Epithelial cell of proximal tubule (primary cell): ENCODE measurements at places on chromosomes 4 and X. TPM values are rescaled to one million over a fixed set of nuclear protein-coding genes. Genes with fewer than 3 reads are reported as not detected.

- no peak for DNase-seq
These were observed 9.3 kb downstream of the SCOC start for GRCh38 chr4:140382732-140383131.

GRCh38 chr4:28973587-28974350 is 1746.4 kb upstream of the PCDH7 start:
- no peak for DNase-seq

- DNase-seq, result no peak
These were observed 4.5 kb upstream of the GRSF1 start for GRCh38 chr4:70844180-70844579.

DNA sequence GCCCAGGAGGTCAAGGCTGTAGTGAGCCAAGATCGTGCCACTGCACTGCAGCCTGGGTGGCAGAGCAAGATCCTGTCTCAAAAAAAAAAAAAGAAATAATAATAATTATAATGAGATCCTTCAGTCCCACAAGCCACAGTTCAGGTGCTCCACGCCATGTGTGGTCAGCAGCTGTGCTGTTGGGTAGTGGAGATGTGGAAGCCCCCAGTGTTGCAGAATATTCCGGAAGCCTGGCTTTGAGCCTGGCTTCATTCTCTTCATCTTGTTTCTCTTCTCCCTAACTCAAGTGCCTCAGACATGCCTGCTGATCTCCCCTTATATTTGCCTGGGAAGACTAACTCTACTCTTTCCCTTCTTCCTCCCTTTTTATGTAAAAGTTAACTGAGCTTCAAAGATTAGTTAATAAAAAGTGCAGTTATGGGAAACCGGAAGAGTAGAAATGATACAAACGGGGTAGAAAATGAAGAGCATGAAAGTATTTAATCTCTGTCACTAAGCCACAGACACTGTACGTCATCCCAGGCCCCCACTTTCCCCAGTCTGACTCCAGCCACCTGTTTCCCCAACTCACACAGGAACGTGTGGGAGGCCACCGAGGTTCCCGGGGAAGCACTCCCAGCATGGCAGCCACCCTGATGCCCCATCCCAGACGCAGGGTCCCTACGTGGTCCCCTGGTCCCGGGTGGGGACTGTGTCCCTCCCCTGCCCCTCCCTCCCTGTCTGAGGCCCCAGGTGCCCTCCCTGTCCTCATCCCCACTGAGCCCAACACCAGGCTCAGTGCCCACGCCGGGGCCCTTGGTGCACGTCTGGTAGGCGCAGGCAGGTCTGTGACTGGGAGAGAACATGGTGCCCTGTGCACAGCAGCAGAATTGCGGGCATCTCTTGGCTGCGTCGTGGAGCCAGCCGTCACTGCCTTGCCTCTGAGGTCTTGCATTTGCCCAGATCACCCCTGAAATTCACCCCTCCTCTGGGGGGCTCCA is 24.0 kb downstream of the PCGF3 start:
- DNase-seq, result no peak

GRCh38 chr4:139969635-139970266 is 184.2 kb downstream of the MAML3 start:
- DNase-seq, result no peak

- no peak for DNase-seq
These were observed 14.6 kb downstream of the CTAG1A start for GRCh38 chrX:154599531-154599930.

- DNase-seq, result no peak
These were observed 32.0 kb downstream of the CTBP1 start for GRCh38 chr4:1216869-1217294.

DNA sequence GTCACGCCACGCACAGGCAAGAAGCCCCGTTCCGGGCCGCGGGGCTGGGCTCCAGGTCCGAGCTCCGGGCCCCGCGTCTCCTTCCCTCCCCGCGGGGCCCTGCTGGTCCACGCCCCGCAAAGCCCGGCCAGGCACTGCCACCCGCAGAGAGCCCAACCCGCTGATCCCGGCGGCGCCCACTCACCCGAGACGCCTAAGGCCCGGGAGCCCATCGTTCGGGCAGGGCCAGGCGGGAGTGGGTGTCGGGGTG is 870 bp downstream of the PDZD4 start:
- DNase-seq, result no peak

- no peak for DNase-seq
These were observed 764.4 kb upstream of the PCDH10 start for GRCh38 chr4:132384709-132385108.

GRCh38 chr4:91936311-91936710 is 367.5 kb upstream of the GRID2 start:
- no peak for DNase-seq

- no peak for DNase-seq
These were observed 51.8 kb upstream of the JADE1 start for GRCh38 chr4:128757712-128758111.

GRCh38 chr4:105896984-105897775 is 1.9 kb downstream of the NPNT start:
- no peak for DNase-seq

DNA sequence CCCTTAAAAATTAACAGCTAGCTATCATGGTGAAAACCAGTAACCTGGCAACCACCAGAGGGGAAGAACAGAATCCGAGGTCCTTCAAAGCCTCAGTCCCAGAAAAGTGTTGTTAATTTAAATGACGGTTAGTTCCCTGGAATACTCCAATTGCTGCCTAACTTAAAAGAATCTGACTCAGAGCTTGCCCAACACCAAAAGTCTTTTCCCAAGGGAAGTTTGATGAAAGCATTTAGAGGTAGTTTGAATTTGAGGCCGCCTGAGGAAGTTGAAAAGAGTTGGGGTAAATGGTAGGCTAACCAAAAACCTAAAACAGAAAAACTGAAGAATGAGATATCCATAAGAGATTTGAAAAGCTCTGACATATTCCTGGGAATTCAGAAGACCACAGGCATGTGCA is 46.6 kb downstream of the IL13RA2 start:
- no peak for DNase-seq

- DNase-seq, result no peak
These were observed 343.7 kb upstream of the KLF3 start for GRCh38 chr4:38320343-38320695.

DNA sequence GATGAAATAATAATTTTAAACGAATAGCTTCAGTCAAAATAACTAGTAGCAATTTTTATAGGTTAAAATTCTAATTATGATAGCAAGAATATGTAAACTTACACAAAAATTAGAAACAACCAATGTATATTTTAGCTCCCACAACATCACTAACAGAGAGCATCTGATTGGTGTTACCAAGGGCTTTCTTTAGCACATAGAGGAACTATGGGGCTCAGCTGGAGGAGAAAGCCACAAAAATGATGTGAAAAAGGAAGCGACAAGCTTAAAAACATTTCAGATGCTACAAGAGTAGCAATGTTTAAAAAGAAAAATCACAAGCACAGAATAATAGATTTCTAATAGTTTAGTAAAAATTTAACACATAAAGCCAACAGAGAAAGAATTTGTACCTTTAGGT is 56.3 kb downstream of the ATP8A1 start:
- no peak for DNase-seq

DNA sequence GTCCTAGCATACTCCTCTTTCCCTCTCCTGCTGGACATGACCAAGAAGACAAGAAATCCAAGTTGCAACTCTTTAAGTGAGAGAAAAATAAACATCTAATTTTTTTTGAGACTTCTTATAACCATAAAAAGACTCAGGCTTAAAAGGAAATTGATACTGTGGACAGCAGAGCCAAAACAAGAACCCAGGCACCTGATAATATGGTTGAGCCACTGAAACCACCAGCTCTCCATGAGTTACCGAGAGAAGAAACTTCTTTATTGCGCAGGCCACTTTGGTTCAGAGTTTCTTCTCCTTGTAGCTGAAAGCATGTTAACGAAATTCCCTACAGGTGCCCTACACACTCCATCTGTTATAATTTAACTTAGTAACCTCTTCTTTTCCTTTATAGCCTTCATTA is 11.3 kb upstream of the SPCS3 start:
- DNase-seq, result no peak

DNA sequence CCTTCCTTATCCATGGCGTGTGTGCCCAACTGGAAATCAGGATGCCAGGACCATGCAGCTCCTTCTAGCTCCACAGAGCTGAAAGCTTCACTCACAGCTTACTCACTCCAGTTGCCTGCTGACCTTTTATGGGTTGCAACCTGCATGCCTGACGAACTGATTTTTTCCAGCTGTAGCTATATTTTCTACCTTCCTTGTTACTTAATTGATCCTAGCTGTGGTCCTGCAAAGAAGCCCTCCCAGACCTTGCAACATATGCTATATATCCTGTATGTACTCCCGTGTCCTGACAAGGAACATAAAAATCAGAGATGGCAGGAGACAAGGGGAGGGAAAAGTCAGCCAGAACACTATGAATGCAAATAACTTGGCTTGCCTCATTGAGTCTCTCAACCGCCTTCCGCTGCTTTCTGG is 135.3 kb upstream of the LDB2 start:
- DNase-seq, result no peak

GRCh38 chr4:188113156-188113555 is 3.8 kb upstream of the TRIML2 start:
- DNase-seq, result no peak

DNA sequence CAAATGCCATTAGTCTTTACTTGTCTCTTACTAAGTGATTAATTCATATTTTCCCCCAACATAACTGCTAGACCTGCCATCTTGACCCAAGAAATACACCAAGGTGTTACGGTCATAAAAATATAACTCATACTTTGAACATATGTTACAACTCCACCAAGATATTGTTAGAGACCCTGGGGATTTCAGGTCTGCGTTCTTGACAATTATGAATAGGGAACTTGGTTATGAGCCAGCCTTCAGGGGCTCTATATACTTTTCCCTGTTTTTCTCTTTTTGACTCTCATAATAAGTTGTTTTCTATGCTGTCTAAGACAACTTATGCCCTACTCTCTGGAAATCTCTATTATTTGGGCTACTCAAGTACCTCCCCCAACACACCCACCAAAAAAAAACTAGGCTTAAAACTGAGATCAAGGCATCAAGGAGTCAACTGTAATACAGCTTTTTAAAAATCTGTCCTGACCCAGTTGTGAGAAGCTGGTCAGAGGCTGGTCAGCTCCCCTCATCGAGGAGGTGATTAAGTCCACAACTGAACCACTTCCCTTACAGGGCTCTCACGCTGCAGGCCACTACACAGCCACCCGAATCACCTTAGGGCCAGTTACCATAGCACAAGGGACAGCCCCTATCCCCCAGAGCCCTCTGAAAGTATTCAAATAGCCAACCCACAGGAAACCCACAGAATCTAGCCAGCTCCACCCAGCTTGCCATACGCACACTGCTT is 10.5 kb upstream of the TLR3 start:
- no peak for DNase-seq

GRCh38 chr4:138734746-138735145 is 280.8 kb upstream of the NOCT start:
- DNase-seq, result no peak

GRCh38 chr4:73251384-73251783 is 7.2 kb downstream of the ANKRD17 start:
- no peak for DNase-seq

DNA sequence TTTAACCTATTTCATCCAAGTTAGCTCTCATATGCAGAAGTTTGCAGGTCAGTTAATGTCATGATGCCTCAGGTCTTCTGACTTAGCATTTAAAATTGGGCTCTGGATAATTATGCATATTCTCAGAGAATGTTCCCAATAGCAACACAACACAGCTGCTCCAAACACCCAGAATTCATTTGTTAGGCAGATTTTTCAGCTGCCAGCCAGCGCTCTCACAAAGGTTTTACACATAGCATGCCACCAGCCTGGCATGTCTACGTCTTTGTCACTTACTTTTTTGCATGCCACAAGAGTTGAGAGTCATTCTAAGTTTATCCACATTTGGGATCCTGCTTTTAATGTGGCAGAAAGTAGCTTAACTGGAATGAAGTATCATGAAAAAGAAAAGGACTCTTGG is 84.8 kb downstream of the LIMCH1 start:
- DNase-seq, result no peak

- peak; percentile 86 for DNase-seq
These were observed 109.5 kb upstream of the MYOZ2 start for GRCh38 chr4:119025916-119026661.

GRCh38 chr4:38914854-38915253 is 47.2 kb downstream of the FAM114A1 start:
- DNase-seq, result no peak

DNA sequence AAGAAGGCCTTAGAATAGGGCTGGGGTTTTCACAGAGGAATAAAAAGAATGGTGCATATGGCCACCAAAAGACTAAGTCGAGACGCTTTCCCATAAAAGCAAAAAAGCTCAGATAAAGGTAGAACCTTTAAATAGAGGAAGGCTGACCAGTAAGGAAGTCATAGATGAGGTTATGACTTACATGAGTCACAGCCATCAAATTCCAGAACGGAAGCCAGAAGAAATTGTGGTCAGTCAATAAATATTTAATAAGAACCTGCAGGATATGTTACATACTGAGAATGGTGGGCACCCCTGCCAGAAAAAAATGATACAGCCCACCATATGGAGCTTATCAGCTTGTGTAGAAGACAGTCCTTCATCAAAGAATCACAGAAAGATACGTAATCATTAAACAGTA is 120.1 kb downstream of the MANBA start:
- no peak for DNase-seq

GRCh38 chr4:2829321-2829932 is 14.2 kb upstream of the ADD1 start:
- DNase-seq, result no peak

- no peak for DNase-seq
These were observed 882.7 kb upstream of the PCDH10 start for GRCh38 chr4:132266374-132266773.

DNA sequence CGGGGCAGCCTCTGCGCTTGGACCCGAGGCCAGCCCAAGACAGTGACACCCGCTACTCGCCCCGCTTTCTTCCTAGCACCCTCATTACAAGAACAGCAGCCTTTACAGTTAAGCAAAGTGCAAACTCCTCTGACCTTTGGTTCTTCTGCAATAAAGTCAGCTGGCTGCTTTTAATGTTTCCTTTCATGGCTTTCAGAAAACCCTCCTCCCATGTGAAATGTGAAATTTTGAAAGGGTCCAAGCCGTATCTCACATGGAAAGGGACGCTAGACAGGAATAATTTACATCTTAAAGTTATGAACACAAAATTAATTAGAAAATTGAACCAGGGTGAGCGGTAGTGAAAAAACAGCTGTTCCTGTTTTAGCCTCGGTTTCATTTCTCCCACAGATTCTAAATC is 520.1 kb upstream of the FRG1 start:
- DNase-seq, result no peak

DNA sequence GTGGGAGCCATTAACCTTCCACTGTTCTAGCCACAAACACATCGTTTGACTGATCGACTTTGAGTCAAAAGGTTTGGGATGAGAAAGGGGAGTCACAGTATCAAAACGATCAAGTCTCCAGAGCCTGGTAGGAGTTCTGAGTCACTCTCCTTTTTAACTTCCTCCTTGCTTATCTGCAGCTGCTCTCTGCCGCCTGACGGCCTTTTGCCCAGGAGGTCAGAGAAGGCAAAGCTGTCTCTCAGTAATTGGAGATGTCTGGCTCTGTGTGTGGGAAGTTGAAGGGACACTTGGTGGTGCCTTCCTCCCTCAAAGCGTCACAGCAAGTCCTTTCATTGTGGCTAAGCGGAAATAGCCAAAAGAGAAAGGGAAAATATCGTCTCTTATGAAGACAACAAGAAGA is 63.1 kb downstream of the ANOS1 start:
- DNase-seq, result no peak

- DNase-seq, result no peak
These were observed 35.5 kb upstream of the PLS3 start for GRCh38 chrX:115525486-115525885.

The RAB40A gene
- 0.07 and 0.23 TPM in 2 replicates for total RNA-seq

The FLNA gene
- 953 and 1,430 TPM in 2 replicates for total RNA-seq

The F11 gene
- total RNA-seq, result not detected in 2 replicates

The PNMA3 gene
- total RNA-seq, result 0.22 and 0.69 TPM in 2 replicates

The MCF2 gene
- 0.07 and 0.17 TPM in 2 replicates for total RNA-seq

The KLHL34 gene
- total RNA-seq, result 0.12 and 0.65 TPM in 2 replicates

The RASL11B gene
- total RNA-seq, result 2.6 and 3.6 TPM in 2 replicates
